Hepatocyte (in vitro differentiated cells): ENCODE measurements at places on chromosomes 11 and 22.
A peak's percentile ranks its signal among the peaks of the same experiment; 100 is the strongest.

- no peak for DNase-seq
- H3K27ac ChIP-seq: no peak overlapping the region
- no peaks in the 10 kb centered on the region for H3K27me3 ChIP-seq
- H3K4me1 ChIP-seq: peaks cover 16% of the 10 kb centered on the region
Measured at GRCh38 chr11:130778705-130779104, 137.6 kb downstream of the SNX19 start.

- no peaks in the 10 kb centered on the region for H3K36me3 ChIP-seq
- H3K27me3 ChIP-seq: no peaks in the 10 kb centered on the region
- DNase-seq: peak; percentile 58
Measured at GRCh38 chr22:40898850-40899357, 37.0 kb upstream of the DNAJB7 start.

DNA sequence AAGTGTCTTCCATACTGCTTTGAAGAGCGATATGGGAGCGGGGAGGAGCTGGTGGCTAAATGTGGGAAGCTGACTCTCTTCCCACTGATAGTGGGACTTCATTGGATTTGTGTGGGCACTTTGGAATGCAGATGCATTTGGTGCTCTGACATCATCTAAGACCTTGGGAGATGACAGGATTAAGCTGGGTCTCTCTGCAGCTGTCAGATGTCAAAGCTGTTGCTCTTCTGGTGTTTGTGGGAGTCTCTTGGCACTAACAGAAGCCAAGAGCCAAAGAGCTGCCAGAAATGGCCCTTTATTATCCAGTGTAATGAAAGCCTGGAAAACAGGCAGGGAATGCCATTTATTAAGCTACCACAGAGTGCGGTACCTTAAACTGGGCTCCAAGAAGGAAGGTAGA, 20.6 kb downstream of the GRAMD1B start:
- no peaks in the 10 kb centered on the region for H3K36me3 ChIP-seq
- no peak overlapping the region for H3K27ac ChIP-seq
- no peaks in the 10 kb centered on the region for H3K4me1 ChIP-seq
- H3K4me3 ChIP-seq: no peak overlapping the region
- H3K27me3 ChIP-seq: no peaks in the 10 kb centered on the region
- no peak for DNase-seq

DNA sequence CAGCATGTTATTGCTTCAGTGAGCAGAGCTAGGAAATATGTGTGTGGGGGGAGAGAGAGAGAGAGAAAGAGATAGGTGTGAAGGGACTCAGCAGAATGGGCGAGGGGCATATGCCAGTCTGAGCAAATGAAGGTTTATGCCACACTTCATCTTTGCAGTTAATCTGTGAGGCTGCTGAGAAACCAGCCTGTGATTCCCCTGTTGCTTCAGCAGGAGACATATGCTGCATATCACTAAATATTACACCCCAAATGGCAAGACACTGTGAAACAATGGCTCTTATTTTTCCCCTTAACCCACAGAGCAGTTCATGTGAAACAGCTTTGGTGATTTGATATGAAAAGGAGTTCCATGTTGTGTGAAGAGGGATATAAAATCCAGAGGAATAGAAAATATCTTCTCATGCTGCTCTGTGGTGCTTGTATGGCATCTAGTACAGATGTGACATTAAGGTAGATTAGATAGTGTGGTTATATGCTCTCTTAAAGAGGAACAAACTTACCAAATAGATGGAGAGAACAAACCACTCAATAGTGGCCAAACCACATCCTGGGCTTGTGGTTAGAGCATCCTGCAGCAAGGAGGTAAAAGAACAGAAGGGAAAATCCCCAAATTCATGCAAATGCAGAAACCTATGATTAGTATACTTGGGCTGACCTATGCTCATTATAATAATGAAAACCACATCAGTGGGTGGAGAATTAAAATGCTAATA, 864.2 kb downstream of the FAM181B start:
- H3K27me3 ChIP-seq: no peaks in the 10 kb centered on the region
- H3K4me3 ChIP-seq: no peak overlapping the region
- no peak overlapping the region for H3K27ac ChIP-seq

GRCh38 chr11:11381471-11382105, 28.5 kb upstream of the CSNK2A3 start:
- no peak overlapping the region for H3K4me3 ChIP-seq
- H3K4me1 ChIP-seq: no peaks in the 10 kb centered on the region
- H3K27ac ChIP-seq: no peak overlapping the region

DNA sequence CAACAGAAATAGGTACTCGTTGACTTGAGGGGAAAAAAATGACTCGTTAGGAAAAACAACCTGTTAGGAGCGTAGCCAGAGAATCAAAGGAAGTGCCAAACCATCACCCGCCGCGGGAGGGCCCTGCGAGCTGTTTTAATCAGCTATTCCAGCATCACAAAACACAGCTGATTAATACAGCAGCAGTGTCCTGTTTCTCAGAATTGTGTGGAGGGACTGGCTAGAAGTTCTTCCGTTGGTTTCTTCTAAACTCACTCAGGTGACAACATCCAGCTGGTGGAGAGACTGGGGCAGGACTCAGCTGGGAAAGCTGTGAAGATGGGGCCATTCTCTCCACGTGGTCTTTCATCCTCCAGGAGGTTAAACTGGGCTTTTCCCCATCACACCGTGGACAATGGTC, 28.0 kb downstream of the HSPA8 start:
- no peak overlapping the region for H3K4me3 ChIP-seq
- H3K36me3 ChIP-seq: no peaks in the 10 kb centered on the region
- H3K4me1 ChIP-seq: no peaks in the 10 kb centered on the region
- no peaks in the 10 kb centered on the region for H3K27me3 ChIP-seq

DNA sequence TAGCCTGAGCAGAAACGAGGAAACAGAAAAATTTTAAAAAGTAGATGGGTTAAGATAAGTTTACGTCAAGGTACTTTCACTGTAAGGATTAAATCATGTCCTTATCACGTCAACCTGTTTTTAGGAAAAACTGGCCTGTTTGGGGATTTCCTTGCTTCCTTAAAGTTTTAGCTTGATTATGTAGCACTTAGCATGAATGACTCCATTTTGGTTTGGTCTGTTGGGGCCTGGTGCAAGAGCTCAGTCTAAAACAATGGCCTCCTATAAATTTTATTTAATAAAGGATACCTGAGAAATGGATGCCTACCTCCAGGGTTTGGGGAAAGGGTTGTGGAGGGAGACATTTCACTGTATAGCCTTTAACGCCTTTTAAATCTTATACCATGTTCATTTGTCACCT, 33.2 kb upstream of the CSTF3 start:
- DNase-seq: no peak
- no peaks in the 10 kb centered on the region for H3K27me3 ChIP-seq
- H3K4me3 ChIP-seq: no peak overlapping the region
- no peak overlapping the region for H3K27ac ChIP-seq
- H3K4me1 ChIP-seq: peaks cover 8% of the 10 kb centered on the region

- H3K36me3 ChIP-seq: no peaks in the 10 kb centered on the region
- no peak overlapping the region for H3K4me3 ChIP-seq
- H3K27ac ChIP-seq: no peak overlapping the region
- no peak for DNase-seq
Measured at GRCh38 chr22:39655831-39656230, 85.3 kb downstream of the CACNA1I start.

GRCh38 chr11:63179432-63180041, 35.5 kb upstream of the SLC22A24 start:
- H3K4me3 ChIP-seq: no peak overlapping the region
- H3K27me3 ChIP-seq: peaks cover 3% of the 10 kb centered on the region
- H3K4me1 ChIP-seq: no peaks in the 10 kb centered on the region

DNA sequence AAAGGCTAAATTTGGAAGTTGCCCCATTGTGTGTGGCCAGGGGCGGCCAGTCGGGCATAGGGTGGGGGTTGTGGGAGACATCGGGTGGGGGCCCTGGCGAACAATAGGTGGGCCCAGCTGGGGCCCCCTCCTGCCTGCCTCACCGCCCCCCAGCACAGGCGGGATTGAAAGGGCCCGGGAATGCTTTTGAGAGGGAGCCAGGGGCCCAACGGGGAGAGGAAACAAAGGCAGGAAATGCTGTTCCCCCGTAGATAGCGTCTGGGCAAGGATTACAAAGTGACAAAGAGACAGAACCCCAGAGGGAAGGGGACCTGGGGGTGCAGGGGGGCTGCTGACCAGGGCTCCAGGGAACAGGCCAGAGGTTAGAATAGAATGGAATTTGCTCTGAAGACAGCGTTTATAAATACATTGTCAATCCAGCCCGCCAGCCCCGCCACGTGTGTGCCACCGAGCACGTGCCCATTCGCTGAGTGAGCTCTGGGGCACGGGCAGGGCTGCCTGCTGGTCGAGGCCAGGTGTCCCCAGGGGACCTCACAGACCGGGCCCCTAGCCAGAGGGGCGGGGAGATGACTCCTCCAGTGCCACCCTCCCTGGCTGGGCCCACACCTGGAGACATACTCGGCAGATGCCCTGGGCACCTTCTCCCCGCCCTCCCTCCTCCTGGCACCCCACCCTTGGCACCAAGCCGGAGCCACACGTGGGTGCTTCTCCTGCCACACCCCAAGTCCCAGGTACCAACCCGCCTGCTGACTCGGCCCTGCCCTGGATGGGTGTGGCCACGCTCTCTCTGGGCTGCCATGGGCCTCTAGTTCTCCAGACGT, 9.7 kb downstream of the PDGFB start:
- peaks cover 20% of the 10 kb centered on the region for H3K4me1 ChIP-seq
- H3K4me3 ChIP-seq: no peak overlapping the region
- no peaks in the 10 kb centered on the region for H3K27me3 ChIP-seq
- DNase-seq: no peak
- no peak overlapping the region for H3K27ac ChIP-seq

DNA sequence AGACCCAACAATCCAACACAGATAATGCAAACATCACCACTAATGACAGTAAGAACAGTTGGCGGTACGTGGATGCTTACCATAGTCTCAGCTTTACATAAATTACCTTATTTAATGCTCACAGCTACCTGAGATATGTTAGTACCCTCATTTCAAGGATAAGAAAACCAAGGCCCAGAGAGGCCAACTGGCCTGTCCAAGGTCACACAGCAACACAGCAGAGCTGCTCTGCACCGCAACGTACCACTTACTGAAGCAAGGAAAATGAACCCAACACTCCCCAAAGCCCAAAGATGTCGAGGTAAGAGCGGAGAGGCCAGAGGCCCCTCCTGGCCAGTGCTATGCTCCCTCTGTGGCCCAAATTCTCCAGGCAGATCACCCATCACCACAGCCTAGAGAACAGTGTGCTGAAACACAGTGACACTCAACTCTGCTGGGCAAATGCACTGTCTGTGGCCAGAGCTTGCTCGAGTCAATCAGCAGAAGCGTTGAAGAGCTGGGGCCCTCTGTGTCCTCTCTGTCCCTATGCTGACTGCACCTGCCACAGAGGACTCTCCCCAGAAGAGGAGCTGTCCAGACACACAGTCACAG, 14.0 kb downstream of the SHANK2 start:
- no peak for DNase-seq
- H3K4me1 ChIP-seq: peaks cover 18% of the 10 kb centered on the region
- H3K4me3 ChIP-seq: no peak overlapping the region

- no peak overlapping the region for H3K4me3 ChIP-seq
- no peak for DNase-seq
- H3K27me3 ChIP-seq: no peaks in the 10 kb centered on the region
- peaks cover 3% of the 10 kb centered on the region for H3K4me1 ChIP-seq
- no peaks in the 10 kb centered on the region for H3K36me3 ChIP-seq
Measured at GRCh38 chr11:29173660-29174062, 843.2 kb downstream of the KCNA4 start.

- H3K36me3 ChIP-seq: no peaks in the 10 kb centered on the region
- no peaks in the 10 kb centered on the region for H3K27me3 ChIP-seq
- no peak overlapping the region for H3K4me3 ChIP-seq
- no peak for DNase-seq
Measured at GRCh38 chr11:15185021-15185420, 70.3 kb downstream of the INSC start.

DNA sequence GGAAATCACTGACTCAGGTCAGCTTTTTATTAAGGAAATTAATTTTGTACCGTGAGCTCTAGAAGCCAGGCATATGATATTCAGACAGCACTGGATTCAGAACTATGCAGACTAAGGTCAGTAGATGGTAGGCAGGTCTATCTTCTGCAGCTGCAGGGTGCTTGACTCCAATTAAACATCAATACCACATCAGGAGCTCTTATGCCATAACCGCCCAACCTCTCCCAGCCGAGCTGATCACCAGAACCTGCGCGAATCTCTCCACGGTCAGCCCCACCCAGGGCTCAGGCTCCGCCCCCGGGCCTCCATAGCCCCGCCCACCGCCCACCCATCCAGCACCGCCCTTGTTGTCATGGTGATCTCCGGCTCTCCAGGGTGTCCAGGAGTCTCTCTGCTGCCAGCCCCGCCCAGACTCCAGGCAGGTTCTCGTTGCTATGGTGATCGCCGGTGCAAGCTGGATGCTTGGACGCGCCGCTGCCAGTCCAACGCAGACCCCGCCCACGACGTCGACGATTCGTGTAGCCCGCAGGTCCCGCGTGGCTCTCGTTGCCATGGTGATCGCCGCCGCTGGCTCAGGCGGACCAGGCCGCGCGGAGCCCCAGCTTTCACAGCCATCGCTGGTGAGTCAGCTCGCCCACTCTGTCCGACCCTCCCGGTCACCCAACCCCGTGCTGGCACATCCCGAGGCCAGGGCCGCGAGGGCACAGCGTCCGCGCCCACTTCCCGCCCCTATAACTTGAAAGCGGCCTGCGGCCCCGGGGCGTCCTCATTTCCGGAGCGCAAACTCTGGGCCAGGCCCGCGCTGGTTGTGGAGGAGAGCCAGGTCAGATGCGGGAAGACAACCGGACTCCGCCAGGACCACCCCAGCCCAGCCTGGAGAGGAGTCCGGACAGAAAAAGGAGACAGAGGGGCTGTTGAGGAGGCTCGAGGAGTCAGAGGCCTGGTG, at the start of gene RAB36:
TSS of gene RAB36 (plus strand) at position 546 of the 946 bp plus-strand sequence. CDS start 1,140 bp downstream, outside the sequence.
- H3K4me3 ChIP-seq: peak within 1 kb of the TSS; percentile 9
- no peaks in the 10 kb centered on the region for H3K36me3 ChIP-seq
- DNase-seq: peak; percentile 100
- peaks cover 21% of the 10 kb centered on the region for H3K4me1 ChIP-seq
- peak within 1 kb of the TSS; percentile 36 for H3K27ac ChIP-seq

- DNase-seq: peak; percentile 12
- no peaks in the 10 kb centered on the region for H3K27me3 ChIP-seq
- peaks cover 26% of the 10 kb centered on the region for H3K4me1 ChIP-seq
- no peak overlapping the region for H3K4me3 ChIP-seq
Measured at GRCh38 chr22:23774114-23774921, 1.7 kb downstream of the MMP11 start.

GRCh38 chr11:86256608-86257007, 12.1 kb downstream of the EED start:
- no peak overlapping the region for H3K4me3 ChIP-seq
- H3K4me1 ChIP-seq: no peaks in the 10 kb centered on the region
- H3K27ac ChIP-seq: no peak overlapping the region
- no peaks in the 10 kb centered on the region for H3K27me3 ChIP-seq
- H3K36me3 ChIP-seq: no peaks in the 10 kb centered on the region
